ENCODE measurements at places on chromosomes 4 and X. TPM values are rescaled to one million over a fixed set of nuclear protein-coding genes. Genes with fewer than 3 reads are reported as not detected.

- DNase-seq: no peak
Measured at GRCh38 chr4:39067451-39067850, 5.4 kb downstream of the KLHL5 start.

DNA sequence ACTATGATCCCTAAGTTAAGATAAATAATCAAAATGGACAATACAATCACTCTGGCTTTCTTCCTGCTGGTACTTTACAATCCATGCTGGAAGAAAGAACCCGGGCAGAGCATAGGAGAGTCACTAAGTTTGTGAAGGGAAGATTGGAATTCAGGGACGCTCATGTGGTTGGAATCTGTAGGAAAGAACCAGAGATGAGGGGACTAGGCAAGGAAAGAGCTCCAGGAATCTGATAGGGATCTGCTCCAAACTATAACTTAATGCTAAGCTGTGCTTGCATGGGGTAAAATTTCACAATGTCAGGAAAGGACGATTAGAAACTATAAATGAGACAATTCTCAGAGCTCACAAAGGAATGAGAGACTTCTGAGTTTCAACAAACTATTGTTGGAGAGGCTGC lies 167.5 kb downstream of the ADGRA3 start:
- DNase-seq: no peak

DNA sequence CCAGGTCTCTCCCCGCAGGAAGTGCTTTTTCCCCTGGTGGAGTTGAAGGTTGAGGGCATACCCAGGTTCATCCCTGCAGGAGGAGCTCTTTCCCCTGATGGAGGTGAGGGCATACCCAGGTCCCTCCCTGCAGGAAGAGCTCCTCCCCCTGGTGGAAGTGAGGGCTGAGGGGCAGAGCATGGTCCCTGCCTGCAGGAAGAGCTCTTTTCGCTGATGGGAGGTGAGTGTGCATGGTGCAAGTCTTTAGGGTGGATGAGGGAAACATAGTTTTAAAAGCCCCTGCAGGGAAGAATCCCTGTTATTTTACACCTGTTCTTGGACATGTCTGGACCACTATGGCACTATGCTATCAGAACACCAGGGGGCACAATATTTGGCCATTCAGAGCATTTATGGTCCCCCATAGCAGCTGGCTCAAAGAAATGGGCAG lies 43.7 kb upstream of the PUDP start:
- DNase-seq: no peak

DNA sequence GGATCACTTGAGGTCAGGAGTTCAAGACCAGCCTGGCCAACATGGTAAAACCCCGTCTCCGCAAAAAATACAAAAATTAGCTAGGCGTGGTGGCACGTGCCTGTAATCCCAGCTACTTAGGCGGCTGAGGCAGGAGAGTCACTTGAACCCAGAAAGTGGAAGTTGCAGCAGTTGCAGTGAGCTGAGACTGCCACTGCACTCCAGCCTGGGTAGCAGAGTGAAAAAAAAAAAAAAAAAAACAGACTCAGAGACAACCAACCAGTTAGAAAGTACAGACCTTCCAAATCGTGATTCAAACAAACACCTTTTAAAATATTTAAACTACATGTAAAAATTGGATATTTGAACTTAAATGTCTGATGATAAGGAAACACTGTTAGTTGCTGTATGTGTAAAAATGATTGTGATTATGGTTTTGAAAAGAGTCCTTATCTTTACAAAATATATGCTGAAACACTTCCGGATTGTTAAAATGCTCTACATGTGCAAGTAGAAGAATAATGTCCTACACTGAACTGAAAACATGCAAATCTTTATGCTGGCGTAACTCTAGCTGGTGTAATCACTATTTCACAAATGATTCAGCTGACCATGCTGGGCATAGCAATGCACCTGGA lies 37.8 kb downstream of the SH3KBP1 start:
- no peak for DNase-seq

The SSX2B gene
- not detected for total RNA-seq

- no peak for DNase-seq
Measured at GRCh38 chr4:5421416-5421815, 286.9 kb downstream of the EVC2 start.

GRCh38 chrX:20300822-20301221 lies 34.1 kb upstream of the RPS6KA3 start:
- DNase-seq: no peak

GRCh38 chr4:119785963-119786362 lies 157.4 kb upstream of the PDE5A start:
- DNase-seq: no peak

DNA sequence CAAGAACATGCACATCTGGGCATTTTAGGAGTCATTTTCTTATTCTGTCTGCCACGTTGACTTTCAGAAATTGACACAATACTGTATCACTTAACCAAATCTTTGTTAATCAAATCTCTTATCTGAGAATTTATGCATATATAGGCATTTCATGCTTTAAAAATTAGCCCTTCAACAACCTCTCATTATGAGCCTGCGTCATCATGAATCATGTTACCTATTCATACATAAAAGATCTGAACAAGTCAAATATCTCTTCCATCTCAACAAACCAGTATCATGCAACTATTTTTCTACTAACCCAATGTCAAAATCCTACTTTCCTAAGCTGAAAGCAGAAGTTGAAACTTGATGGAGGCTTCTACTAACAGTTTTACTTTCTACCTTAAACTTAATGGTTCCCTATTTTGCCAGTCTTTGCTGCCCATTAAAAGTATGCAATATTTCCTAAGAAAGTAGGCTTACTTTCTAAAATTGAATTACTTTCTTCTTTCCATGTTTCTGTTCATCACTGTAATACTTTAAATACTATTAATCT lies 1.8 kb downstream of the ADAM29 start:
- no peak for DNase-seq

- DNase-seq: no peak
Measured at GRCh38 chr4:8202108-8203051, 3.3 kb downstream of the SH3TC1 start.

- peak; percentile 35 for DNase-seq
Measured at GRCh38 chr4:83369831-83370639, 35.4 kb upstream of the HPSE start.

The CXCL13 gene
- 2.4 TPM for total RNA-seq

The VCX3A gene
- not detected for total RNA-seq

The TCP11X1 gene
- not detected for total RNA-seq
